BJ (cell line): ENCODE measurements at places on chromosomes 2 and 18.

DNA sequence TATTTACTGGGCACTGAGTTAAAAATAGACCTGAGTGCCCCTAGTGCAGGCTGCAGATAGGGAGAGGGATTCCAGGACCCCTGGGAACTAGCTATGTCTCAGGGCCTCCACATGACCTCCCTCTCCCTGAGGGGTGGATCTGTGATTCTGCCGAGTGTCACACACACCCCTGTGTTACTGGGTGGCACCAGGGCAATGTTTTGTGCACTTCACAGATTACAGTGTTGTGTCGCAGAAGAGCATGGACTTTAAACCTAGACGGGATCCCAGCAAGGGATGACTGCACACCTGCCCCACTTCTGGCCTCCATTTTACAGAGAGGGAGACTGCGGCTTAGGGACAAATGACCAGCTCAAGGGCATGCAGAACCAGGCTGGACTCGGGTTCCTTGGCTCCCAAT, 65.6 kb downstream of the ZFP36L2 start:
- DNase-seq, result no peak

- DNase-seq, result no peak
Measured at GRCh38 chr2:65598996-65599395, 166.6 kb upstream of the SPRED2 start.

- DNase-seq, result no peak
Measured at GRCh38 chr2:142983174-142983573, 105.7 kb downstream of the KYNU start.

DNA sequence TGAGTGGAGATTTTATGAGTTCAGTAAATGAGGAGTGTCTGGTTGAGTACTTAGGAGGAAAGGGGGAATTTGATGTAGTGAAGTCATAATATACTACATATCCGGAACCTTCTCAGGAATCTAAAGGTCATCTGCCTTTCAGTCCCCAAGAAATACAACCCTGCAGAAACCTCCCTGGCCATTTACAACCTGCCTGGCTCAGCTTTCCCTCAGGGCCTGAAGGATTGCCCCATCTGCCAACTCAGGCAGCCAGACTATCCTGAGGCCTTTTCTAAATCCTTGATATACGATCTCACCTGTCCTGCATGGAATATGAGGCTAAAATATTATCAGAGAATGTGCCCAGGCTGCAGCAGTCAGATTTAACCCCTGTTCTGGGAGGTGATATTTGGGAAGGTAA, 165.4 kb upstream of the SPOPL start:
- DNase-seq, result peak; percentile 67

- DNase-seq, result no peak
Measured at GRCh38 chr2:207828361-207829057, 58.8 kb upstream of the FZD5 start.

DNA sequence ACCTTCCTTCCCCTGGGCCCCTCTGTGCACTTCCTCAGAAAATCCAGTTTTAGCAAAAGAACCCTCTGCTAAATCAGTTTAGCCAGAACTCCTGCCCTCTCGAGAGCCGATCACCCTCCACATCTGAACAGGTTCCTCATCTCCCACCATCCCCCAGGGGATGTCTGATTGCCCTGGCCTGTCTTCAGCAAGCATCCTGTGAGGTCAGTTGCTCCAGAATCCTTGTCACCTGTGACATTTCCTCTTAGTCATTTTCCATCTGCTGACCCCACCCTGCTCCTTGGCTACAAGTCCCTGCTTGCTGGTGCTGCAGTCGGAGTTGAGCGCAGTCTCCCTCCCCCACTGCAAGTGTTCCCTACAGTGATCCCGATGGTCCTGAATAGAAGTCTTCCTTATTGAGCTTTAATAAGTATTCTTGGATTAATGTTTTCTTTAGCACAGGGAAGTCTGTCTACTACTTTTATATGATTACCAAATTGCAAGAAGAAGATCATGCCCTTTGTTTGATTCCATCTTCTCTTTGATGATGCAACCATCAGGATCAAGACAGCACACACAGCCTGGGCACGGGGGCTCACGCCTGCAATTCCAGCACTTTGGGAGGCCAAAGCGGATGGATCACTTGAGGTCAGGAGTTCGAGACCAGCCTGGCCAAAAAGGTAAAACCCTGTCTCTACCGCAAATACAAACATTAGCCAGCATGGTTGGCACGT, 30.9 kb upstream of the UBE2F start:
- no peak for DNase-seq

GRCh38 chr2:5453220-5454050, 238.7 kb upstream of the SOX11 start:
- no peak for DNase-seq

GRCh38 chr18:27778441-27778840, 398.5 kb downstream of the CDH2 start:
- DNase-seq, result no peak

DNA sequence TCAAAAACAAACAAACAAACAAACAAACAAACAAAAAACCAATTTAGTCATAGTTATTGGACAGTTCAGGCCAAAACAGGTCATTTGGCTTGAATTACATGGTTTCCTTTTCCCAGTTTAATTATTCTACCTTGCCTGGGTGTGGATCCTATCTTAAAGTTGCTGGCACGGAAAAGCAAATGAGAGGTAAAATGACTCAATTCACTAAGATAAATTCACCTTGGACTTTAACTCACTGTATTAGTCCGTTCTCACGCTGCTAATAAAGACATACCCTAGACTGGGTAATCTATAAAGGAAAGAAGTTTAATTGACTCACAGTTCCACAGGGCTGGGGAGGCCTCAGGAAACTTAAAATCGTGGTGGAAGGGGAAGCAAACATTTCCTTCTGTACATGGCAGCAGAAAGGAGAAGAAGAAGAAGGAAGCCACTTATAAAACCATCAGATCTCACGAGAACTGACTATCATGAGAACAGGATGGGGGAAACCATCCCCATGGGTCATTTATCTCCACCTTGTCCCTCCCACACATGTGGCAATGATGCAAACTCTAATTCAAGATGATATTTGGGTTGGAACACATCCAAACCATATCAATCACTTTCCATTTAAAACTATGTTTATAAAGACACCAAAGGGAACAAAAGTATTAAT, 22.5 kb upstream of the TRAPPC8 start:
- DNase-seq, result no peak

DNA sequence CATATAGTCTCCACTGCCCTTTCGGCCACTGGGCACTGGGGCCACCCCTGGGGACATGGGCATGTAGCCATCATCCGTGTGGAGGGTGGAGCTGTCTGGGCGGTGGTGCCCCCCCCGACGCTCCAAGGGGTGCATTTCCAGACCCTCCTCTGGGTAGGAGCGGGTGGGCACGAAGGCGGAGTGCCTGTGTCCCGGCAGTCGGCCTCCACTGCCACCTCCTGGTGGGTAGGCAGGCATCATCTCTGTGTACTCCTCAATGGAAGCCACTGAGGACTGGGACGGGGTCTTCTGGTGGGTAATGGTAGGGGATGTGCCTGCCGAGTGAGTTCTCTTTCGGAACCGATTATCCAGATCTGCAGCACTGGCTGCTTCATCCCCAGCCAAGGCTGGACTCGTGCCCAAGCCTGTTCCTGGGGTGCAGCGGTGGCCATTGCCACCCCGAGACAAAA, 2.8 kb downstream of the IRS1 start:
- no peak for DNase-seq

- DNase-seq, result no peak
Measured at GRCh38 chr2:4597400-4597799, 894.0 kb downstream of the DCDC2C start.

DNA sequence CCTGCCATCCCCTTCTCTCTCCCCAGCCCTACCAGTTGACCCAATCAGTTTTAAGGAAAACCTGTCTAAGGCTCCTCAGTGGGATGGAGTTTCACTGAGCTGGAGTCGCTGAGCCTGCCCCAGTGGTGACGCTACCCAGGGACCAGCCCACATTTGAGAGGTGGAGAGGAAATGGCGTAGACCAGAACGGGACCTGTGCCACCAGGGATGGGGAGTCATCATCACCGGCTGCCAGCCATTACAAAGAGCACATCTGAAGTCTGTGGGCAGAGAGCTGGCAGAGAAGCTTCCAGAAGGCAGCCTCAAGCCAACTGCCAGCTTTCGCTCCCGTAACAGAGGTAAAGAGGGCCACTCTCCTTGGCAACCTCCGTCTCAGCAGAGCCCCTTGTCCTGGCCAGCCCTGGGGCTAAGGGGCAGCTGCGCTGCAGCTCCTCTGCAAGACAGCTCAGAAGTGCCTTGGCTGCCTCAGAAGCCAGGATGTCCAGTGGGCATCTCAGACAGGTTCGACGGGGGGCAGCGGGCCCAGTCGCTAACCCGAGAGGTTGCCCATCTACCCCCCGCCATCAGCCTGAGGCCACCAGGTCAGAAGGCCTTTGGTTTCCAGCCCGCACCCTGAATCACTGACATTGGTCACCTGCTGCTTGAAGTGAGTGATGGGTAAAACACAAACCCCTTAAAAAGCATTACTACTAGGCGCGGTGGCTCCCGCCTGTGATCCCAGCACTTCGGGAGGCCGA, 15.4 kb downstream of the SDC1 start:
- no peak for DNase-seq

DNA sequence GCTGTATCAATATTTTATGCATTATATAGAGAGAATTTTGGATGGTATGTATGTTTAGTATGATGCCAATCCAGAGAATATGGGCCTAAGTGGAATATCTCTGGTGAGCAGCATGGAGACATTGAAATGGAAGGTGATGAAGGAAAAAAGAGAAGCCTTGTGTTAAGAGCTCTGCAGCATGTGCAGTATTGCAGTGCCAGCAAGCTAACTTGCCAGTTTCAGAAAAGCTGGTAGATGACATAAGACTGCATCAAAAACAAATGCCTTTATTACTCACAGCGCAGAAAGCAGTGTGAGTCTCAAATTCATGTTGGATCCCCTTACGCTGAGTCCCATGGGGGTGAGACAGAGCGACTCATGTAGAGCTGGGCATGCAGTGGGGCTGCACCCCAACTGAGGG, 280.2 kb downstream of the CTNNA2 start:
- DNase-seq, result no peak

- DNase-seq, result no peak
Measured at GRCh38 chr18:53752781-53753367, 471.6 kb downstream of the MBD2 start.
